ENCODE measurements at places on chromosomes 4 and X.

- DNase-seq, result no peak
These were observed 172.4 kb upstream of the SCML1 start for GRCh38 chrX:17564689-17565409.

- DNase-seq, result no peak
These were observed 53.7 kb upstream of the SLC39A8 start for GRCh38 chr4:102399021-102399420.

GRCh38 chr4:93103042-93103441, 725.5 kb upstream of the ATOH1 start:
- no peak for DNase-seq

- DNase-seq, result peak; percentile 77
These were observed 54.5 kb downstream of the FHDC1 start for GRCh38 chr4:152990471-152991131.

DNA sequence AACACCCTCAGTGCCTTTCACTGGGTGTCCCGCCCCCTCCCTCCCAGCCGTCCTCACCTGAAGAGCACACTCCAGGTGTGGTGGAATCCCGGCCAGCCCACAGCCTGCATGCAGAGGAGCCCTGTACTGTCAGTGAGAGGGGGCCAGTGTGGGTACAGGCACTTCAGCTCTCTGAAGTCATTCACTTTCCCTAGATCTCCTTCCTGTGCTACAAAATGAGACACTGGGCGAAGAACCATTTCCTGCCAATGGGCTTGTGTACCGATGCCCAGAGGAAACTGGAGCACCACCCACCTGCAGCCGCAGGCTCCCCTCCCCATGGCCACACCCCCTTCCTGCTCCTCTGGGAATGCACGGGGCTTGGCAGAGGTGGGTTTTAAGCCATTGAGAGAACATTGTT, 73.9 kb upstream of the C4orf50 start:
- no peak for DNase-seq

GRCh38 chrX:153719238-153719637, 4.9 kb downstream of the BCAP31 start:
- no peak for DNase-seq

GRCh38 chrX:43861750-43862149, 20.5 kb downstream of the MAOB start:
- DNase-seq, result no peak

DNA sequence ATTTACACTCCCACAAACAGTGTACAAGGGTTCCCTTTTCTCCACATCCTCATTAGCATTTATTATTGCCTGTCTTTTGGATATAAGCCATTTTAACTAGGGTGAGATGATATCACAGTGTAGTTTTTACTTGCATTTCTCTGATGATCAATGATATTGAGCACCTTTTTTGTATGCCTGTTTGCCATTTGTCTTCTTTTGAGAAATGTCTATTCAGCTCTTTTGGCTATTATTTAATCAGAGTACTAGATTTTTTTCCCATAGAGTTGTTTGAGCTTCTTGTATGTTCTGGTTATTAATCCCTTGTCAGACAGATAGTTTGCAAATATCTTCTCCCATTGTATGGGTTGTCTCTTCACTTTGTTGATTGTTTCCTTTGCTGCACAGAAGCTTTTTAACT, 190.6 kb downstream of the MAGEB17 start:
- no peak for DNase-seq

GRCh38 chr4:183657564-183657963, 1.4 kb downstream of the RWDD4 start:
- no peak for DNase-seq

DNA sequence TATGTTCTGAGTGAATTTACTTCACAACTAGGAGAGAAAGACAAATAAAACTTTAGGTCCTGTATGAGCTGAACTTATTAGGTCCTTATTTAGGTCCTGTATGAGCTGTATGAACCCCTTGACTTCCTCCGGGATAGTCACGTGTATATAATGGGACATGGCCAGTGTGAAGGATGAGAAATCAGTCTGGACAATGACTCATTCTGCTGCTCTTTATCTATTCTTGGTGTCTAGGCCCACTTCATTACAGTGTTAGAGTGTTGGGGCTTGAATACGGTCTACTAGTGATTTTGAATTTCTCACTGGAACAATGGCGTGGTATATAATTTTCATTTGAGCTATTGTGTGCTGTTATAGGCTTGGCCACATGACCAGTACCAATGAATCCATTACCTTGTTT, 21.9 kb downstream of the STK26 start:
- DNase-seq, result no peak

DNA sequence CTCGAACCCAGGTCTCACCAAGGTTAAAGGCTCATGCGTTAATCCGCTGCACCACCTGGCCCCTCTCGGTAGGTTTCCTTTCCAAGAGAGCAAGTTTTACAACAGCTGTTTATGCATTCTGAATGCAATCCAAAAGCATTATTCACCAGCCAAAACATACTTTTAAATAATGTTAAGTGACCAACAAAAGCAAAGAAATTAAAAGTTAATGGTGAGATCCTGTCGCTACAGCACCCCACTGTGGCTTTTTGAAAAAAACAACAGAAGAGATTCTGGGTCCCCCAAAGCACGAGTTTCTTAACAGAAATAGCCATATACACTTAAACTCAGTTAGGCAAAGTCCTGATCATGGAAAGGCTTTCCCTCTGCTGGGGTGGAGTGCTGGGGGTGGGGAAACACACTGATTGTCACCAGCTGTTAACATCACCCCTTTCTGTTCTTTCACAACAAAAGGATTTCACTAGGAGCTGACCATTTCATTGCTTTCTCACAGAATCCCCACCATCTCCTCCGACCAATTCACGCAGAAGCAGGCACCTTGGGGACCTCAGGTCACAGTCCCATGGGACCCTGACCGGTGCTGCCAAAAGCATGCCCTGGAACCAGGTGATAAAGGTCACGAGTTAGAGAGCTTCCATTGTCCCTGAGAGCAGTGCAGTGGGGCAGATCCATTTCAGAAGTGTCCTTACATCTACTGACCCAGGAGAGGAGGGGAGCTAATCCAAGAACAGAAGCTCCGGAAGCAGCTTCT, 51.2 kb downstream of the ZNF827 start:
- no peak for DNase-seq

- no peak for DNase-seq
These were observed 221.8 kb downstream of the DACH2 start for GRCh38 chrX:86369847-86370630.

- no peak for DNase-seq
These were observed 6.6 kb downstream of the SLC25A5 start for GRCh38 chrX:119474615-119475388.

DNA sequence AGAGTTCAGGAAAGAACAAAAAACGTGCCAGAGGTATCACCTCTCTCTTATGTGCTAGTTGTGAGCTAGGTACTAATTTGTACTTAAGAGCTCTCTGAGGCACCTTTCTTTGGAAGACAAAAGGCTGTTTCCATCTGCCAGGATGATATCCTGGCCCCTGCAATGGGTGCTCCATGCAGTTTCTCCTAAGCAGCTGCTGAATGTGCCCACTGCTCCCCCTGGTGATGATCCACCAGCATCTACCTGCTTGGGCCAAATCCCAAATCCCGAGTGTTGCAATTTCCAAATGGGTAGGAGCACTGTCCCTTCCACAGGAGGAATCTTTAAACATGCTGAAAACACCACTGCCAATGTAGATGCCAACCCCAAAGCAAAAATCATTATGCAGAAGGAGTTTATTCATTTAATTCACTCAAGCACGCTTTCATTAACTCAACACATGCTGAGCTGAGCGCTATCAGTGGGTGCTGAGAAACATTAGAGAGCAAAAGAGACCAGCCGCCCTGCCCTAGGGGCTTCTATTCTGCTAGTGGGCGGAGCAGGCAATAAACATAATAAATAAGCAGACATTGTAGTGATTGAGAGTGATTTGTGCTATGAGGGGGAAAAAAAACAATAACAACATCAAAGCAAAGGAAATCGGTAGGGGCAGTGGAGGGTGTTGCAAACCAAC, 69.6 kb upstream of the C4orf50 start:
- peak; percentile 31 for DNase-seq

DNA sequence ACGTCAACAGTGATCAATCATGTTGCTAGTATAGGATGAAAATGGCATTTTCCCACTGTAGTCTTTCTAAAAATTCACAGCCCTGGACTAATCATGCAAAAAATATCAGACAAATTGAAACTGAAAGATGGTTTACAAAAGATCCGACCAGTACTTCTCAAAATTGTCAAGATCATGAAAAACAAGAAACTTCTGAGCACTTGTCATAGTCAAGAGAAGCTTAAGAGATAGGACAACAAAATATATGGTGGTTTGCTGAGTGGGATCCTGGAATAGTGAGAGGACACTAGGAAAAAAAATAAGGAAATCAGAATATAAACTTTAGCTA, 101.1 kb downstream of the NAA11 start:
- no peak for DNase-seq

DNA sequence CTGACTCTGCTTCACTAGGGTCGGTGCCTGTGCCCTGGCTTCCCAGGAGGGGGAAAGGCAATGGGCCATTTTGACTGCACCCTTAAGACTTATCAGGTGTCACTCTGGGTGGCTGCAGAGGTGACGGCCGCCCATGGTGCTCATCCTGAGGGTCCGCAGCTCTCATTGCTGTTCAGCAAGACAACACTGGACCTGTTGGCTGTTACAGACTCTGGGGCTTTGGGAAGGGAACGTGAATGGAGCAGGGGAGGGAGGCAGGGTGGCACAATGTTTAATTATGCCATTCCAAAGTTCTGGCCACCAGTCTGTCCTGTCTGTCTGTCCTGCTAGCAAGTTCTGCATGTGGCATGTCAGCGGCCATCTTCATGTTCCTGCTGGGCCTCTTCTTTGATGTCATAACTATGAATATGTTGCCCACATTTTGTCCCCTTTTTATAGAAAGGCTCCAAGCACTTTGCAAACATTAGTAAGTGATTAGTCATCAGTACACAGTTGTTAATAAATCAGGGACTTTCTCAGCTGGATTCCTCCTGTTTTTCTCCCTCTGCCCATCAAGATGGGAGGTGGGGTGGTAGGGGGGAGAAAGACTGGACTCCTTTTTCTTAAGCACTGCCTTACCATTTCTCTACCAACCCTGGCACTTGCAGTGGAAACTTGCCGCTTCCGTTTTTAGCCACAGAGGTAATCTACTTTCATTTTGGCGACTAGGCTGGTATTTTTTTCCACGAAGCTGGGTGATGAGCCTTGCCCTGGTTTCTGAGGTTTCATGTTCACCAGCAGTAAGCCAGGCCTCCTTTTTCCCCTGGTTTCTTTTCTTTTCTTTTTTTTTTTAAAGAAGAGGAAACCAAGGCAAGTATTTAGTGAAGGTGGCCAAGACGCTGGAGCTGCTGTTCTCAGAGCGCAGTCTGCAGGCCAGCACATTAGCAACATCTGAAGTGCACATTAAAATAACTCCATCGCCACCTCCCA, 88.6 kb upstream of the TRIM2 start:
- DNase-seq, result peak; percentile 58

GRCh38 chr4:101527188-101527587, 179.9 kb upstream of the PPP3CA start:
- DNase-seq, result no peak

DNA sequence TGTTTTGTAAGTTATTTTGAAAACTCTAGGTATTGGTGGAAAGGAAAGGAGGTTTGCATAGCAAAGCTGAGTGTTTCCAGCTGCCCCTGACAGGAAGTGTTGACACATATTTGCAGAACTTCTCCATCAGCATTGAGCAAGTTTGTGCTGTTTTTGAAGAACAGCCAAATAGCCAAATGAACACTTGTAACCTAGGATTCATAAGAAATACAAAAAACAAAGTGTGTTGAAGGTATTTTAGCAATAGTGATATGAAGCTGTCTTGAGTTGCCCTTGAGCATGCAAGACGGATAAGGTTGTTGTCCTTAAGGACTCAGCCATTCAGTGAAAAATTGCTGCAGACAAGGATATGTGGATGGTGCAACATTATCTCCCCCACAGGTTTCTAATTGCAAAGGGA, 68.3 kb upstream of the PGM2 start:
- DNase-seq, result no peak

- peak; percentile 19 for DNase-seq
These were observed 348.5 kb upstream of the NR3C2 start for GRCh38 chr4:148790691-148791090.

DNA sequence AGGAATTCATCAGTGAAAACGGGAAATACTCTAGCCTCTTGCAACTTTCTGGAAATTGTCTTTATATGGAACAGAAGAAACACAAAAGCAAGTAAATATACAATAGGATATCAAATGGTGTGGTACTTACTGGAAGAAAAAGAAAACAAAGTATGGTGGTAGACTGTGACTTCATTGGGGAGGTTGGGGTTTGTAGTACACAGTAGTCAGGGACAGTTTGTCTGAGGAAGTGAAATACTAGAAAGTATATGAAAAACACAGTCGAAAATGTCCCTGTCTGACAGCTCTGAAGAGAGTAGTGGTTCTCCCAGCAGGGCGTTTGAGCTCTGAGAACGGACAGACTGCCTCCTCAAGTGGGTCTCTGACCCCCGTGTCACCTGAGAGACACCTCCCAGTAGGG, 390.0 kb upstream of the NWD2 start:
- DNase-seq, result no peak

DNA sequence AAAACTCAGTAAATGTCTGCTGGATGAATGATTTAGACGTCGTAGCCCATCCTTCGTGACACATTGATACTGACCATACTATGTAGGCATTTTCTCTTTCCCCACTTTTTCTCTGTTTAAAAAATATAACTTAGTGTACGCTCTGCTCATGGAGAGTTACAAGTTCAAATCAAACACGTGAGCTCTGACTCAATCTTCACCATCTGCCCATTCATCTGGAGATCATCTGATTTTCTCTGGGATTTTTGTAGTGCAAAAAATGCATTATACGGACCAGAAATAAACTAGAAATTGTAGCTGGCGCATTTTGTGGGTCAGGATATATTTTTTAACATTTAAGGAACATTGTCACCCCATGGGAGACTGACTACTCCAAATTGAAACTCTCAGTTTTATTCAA, 124.7 kb upstream of the FAM9B start:
- no peak for DNase-seq

DNA sequence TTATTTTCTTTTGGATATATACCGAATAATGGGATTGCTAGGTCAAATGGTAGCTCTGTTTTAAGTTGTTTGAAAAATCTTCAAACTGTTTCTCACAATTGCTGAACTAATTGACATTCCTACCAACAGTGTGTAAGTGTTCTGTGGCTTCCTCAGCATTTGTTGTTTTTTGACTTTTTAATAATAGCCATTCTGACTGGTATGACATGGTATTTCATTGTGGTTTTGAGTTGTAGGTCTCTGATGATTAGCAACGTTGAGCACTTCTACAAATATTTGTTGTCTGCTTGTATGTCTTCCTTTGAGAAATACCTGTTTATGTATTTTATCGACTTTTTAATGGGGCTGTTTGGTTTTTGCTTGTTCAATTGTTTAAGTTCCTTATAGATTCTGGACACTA, 680.1 kb upstream of the GRIA3 start:
- no peak for DNase-seq

- no peak for DNase-seq
These were observed 773 bp upstream of the ZNF827 start for GRCh38 chr4:145939441-145939750.

DNA sequence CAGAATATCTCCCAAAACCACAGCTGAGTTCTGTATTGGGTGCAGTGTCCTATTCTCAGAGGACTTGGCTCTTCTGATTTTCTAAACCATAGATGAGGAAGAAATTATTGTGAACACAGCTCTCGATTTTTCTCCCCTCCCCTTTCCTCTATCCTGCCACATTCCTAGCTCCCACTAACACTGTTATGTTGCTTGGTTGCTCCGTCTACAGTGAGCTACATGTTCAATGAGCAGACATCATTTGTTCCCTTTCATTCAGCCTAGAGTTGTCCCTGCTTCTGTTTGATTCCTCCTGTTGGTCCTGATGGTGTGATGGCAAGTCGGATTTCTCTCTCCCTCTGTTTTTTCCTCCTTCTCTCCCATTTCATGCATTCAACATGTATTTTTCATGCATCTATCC, 65.9 kb downstream of the DIPK2B start:
- no peak for DNase-seq

Data from trophoblast cell (in vitro differentiated cells and primary cell).